ENCODE measurements at places on chromosomes 7 and 10.

DNA sequence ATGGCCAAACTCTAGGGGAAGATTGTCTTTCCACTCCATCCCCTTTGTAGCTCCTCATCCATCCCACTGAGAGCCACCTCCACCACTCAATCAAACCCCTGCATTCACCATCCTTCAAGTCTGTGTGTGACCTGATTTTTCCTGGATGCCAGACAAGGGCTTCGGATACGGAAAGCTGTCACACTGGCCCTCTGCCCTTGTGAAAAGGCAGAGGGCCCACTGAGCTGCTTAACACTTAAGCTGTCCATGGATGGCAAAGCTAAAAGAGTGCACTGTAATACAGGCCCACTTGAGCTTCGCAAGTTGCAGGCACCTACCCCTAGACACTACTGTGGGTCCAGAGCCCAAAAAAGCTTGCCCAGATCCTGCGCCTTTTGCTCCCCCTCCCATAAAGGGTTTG, 237.2 kb downstream of the MAGI2 start:
- DNase-seq, result no peak

DNA sequence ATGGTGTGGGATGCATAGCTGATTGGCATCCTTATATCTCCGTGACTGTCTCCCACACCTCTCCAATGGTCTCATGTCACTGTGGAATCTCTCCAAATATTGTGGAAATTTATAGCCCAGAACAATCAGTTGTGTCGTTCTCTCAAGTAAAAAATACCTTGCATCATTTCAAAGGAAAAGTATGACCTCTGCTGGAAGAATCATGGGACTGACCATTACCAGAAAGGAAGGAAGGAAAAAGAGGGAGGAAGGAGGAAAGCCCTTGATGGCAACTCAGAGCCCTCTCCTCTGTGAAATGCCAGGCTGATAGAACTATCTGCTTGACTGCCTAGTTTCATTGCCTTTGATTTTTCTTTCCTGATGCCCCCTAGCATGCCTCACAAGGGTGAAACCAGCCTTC, 76.3 kb downstream of the FOXI2 start:
- no peak for DNase-seq

DNA sequence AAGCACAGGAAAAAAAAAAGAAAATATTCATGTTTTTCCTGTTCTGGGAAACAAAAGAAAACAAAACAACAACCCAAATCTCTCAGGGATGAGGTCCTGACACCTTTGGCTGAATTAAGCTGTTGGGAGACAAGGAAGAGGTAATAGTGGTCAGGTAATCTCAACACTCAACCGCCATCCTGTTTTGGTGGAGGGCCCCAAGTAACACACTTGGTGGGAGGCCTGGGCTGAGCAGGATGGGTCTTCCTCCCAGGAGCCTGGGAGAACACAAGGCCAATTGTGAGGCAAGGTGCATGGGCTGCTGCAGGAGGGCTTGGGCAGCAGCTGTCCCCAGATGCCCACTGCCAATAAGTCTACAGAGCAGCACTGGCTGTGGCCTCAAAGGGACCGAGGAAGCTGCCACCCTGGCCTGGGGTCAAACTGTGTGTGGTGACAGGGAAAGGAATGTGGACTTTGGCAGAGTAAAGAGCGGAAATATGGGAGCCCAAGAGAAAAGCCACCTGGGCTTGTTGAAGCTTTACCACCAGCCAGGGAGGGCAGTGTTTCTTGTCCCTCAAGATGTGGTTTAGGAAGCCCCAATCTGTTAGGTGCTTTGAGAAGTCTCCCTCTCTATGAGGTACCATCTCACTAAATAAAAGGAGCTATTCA, 93.5 kb upstream of the SLC25A13 start:
- DNase-seq, result no peak

DNA sequence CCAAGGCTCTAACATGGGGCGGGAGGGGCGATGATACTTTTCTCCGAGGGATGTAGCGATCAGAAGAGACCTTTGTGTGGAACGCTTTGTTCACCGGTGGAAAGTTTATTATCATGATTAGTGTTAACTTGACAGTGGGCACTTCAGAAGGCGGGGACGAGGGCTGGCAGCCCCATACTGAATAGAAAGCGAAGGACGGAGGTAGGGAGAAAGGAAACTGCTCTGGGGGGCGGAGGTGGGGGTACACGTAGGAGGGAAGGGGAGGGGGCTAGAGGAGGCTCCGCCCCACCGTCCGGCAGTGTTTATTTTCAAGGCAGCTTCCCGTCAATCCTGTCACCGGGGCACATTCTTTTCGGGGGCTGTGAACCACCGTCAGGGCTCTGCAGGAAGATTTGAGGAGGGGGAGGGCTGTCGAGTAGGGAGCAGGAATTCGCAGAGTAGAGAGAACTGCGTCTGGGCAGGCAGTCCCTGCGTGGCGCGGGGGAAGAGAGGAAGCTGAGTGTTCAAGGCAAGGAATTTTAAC, 9.4 kb upstream of the NKX2-3 start:
- DNase-seq, result no peak

DNA sequence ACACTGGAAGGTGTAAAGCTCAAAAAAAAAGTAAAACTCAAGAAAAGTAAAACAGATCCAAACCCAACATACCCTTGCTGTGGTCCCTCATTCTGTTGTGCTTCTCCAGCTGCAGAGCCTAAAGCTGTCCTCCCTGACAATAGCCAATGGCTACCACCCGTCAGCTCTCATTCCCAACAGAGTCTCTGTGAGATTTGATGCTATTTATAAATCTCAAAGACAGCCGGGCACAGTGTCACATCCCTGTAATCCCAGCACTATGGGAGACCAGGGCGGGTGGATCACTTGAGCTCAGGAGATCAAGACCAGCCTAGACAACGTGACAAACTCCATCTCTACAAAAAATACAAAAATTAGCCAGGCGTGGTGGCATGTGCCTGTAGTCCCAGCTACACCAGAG, 116.0 kb downstream of the KMT2E start:
- DNase-seq, result no peak

DNA sequence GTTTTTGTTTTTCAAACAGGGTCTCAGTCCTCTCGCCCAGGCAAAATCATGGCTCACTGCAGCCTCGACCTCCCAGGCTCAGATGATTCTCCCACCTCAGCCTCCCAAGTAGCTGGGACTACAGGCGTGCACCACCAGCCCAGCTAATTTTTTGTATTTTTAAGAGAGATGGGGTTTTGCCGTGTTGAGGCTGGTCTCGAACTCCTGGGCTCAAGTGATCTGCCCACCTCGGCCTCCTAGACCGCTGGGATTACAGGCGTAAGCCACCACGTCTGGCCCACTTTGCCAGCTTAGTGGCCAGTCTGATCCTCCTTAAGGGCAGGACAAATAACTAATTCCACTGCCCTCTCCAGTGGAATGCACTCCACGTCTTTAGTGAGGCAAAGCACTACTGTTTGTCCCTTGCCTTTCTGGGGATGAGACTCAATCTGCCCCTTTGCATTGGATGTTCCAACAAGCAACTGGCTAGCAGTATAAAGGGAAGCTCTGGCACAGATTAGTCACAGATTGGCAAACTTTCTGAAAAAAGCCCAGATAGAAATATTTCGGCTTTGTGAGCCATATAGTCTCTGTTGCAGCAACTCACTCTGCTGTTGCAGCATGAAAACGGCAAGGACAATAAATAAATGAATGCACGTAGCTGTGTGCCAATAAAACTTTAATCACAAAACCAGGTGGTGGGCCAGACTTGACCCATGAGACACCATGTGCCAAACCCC, 143.8 kb upstream of the RHEB start:
- no peak for DNase-seq

- DNase-seq, result no peak
These were observed 1281.2 kb upstream of the SORCS1 start for GRCh38 chr10:108445746-108446145.

DNA sequence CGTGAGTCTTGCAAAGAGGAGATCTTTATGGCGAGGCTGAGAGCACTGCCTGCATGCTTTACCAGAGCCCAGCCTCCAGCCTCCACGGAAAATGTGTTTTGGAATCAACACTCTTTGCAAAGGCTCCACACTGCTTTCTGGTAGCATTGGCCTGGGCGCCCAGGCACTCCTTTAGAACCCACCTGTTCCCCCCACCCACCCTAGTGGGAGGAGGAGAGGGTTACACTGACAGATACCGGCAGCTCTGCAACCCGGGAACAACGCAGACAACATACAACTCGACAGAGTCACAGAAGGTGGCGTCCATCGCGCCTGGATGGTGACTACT, 5.5 kb upstream of the MNX1 start:
- DNase-seq, result no peak

GRCh38 chr10:19946791-19947190, 130.6 kb downstream of the PLXDC2 start:
- DNase-seq, result no peak

GRCh38 chr7:83077328-83077727, 85.4 kb downstream of the PCLO start:
- DNase-seq, result no peak

GRCh38 chr7:106814887-106815286, 50.2 kb upstream of the PIK3CG start:
- DNase-seq, result no peak

GRCh38 chr10:111338805-111339204, 262.0 kb downstream of the ADRA2A start:
- DNase-seq, result no peak

- DNase-seq, result no peak
These were observed 21.7 kb downstream of the RAB18 start for GRCh38 chr10:27525819-27526218.

DNA sequence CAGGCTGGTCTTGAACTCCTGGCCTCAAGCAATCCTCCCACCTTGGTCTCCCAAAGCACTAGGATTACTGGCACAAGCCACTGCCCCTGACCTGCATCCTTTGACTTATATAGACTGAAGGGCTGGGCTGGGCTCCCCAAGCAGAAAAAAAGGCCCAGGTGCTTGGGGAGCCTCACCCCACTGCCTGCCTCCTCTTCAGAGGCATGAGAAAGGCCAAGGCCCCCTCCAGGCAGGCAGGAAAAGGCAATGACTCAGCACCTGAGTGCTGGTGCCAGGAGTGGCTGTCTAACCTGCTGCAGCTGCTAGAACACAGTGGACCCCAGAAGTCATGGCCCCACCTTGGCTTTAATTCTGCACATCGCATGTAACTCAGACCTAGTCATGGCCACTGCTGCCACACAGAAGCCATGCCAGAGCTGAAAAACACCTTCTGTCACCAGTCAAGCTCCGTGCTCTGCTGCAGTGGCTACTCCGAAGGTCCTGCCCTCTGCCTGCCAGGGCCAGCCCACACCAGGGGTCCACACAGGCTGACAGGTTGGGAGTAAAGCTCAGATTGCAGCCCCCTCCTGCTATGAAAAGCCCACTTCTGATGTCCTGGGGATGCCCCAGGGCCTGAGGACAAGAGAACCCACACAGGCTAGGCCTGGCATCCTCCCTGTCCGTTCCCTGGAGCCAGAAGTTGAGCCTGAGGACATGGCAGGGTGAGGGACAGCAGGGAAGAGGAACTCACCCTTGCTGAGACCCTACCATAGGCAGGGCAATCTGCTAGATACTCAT, 48.5 kb downstream of the GRID1 start:
- no peak for DNase-seq

DNA sequence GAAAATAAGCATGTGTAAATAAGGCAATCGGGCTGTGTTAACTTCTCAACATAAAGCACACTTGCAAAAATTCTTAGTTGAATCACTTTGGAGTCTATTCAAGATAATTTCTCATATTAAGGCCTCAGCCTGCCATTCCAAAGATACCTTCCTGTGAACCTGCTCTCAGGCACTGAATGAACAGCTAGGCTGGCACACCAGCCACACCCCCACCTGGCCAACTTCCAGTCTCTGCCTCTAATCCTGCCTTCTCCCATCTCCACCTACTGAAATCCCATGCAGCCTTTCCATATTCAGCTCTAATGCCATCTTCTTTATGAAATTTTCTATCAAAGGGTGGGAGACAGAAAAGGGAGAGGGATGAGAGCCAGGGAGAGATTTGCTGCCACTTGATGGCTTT, 17.1 kb upstream of the MACROH2A2 start:
- DNase-seq, result no peak

- DNase-seq, result peak; percentile 39
These were observed 1.9 kb upstream of the PLAU start for GRCh38 chr10:73908853-73909539.

DNA sequence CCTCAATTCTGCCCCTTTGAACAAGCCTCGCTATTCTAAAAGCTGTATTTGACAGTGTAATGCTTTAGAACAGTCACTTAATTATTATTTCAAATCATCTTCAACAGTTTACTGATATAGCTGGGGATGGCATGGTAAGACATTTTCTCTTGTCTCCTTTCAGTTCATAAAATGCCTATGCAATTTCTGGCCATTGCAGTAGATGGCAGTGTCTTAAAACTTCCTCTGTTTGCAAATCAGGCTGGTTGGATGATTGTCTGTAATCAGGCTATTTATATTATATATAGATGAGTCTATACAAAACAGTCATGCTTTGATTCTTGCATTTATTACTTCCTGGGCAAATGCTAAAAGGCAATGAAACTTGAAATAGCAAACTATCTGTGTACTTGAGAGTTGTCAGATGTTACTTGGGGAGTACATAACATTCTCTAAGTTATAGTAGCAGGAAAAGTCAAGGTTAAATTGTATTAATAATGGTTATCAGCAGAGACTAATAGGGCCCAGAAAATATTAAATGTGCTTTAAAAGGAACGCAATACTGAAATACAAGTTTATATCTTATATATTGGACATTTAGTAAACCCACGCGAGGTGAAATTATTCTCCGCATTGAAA, 55.5 kb upstream of the LHFPL3 start:
- no peak for DNase-seq

- no peak for DNase-seq
These were observed 29.4 kb downstream of the WDFY4 start for GRCh38 chr10:48714088-48714487.

- DNase-seq, result no peak
These were observed 898.6 kb downstream of the LRMDA start for GRCh38 chr10:76329891-76330575.

DNA sequence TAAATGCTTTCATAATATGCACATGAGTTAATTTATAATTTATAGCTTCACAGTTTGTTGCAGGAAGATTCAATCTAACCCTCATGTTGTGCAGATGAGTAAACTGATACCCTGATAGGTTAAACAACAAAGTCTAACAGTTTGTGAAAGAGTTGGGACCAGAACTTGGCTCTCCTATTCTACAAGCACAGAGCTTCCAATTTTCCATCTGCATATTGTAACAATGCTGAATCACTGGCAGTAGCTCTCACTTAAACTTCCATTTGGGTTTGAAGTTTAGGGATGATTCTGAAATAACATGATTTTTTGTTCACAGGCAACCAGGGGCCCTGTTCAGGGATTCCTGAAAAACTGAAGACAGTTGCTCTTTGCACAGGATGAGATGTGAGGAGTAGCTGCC, 179.3 kb downstream of the XPNPEP1 start:
- DNase-seq, result no peak

GRCh38 chr7:24472093-24472492, 101.2 kb upstream of the PALS2 start:
- DNase-seq, result no peak

DNA sequence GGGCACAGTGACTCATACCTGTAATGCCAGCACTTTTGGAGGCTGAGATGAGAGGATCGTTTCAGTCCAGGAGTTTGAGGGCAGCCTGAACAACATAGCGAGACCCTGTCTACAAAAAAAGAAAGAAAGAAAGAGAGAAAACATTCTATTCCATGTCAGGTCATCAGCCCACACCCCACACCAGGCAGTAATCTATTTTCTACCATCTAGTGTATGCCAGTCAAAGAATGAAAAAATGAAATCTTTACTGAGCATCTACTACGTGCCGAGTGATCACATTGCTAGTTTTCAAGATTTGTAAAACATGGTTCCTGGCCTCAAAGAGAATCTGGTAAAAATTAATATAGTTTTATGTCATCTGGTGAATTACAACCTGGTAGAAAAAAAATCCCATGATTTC, 3.1 kb upstream of the EPHB4 start:
- no peak for DNase-seq

All from stimulated activated CD4-positive, alpha-beta T cell treated with anti-CD3 and anti-CD28 coated beads, Interleukin-15, amount 100 ng/mL, for 1 hour (primary cell).